ENCODE measurements at places on chromosomes 2 and 18. TPM values are rescaled to one million over a fixed set of nuclear protein-coding genes. Genes with fewer than 3 reads are reported as not detected.

- peak; percentile 24 for DNase-seq
These were observed 191.0 kb downstream of the GRB14 start for GRCh38 chr2:164430166-164430783.

- DNase-seq, result no peak
These were observed 5.0 kb downstream of the KCTD1 start for GRCh38 chr18:26543373-26543772.

DNA sequence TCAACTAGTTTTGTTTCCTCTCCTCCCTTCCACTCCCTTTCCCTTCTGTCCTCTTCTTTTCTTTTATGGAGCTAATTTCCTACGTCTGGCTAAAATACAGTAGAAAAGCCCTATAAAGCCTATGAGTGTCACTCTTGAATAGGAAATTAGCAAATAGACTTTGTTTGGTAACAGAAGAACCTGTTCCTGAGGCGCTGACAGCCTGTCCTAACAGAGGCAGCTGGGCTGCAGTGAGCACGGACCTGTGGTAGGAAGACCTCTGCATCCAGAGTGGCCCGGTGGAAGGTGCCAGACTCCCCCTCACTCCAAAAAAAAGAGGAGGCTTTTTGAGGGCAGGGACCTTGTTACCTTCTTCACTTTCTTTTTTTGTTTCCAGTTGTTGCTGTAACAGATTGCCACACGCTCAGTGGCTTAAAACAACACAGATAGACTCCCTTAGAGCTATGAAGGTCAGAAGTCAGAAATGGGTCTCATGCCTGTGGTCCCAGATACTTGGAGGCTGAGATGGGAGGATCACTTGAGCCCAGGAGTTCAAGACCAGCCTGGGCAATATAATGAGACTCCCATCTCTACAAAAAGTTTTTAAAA lies 81.2 kb upstream of the TXNDC2 start:
- no peak for DNase-seq

DNA sequence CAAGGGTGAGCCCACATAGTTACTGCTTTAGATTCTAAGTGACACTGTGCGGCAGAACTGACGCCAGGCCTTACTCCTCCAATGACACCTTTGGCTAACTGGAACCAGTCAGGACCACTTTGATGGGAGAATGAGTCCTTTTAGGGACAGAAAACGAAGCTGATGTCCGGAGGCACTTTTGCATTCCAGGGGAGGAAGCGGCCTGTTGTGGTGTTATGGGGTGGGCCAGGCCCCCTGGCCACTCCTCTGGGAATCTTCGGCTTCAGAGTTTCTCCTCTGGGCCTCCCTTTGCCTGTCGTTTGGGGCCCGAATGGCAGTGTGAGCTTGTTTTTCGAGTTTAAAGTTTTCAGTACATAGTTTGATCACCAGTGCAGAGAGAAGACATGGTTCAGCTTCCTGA lies 65.9 kb downstream of the MBP start:
- DNase-seq, result no peak

- no peak for DNase-seq
These were observed 91.7 kb downstream of the STK39 start for GRCh38 chr2:168155680-168156079.

DNA sequence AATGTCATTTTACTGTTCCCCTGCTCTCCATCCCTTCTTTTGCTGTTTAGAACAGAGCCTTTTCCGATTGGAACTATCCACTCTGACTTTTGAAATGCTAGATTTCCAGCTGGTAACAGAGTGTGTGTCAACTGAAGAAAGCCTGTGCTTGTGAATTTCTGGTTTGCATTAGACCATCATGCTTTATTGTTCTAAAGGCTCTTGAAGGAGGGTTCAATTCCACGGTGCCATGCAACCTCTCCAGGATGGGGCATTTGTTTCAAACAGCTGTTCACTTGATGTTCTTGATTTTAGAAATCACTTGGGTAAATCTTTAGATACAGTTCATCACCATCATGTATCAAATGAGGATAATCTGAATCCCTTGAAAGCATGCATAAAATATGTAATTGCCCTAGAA lies 156.7 kb downstream of the QPCT start:
- no peak for DNase-seq

DNA sequence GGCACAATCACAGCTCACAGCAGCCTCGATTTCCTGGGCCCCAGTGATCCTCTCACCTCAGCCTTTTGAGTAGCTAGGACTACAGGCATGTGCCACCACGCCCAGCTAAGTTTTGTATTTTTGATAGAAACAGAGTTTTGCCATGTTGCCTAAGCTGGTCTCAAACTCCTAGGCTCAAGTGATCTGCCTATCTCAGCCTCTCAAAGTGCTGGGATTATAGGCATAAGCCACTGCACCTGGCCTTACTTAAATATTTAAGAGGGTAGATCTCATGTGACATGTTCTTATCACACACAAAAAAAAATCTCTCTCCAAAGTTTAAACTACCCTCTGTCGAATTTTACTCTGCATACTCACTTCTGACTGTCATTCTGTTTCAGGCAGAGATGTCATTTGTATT lies 75.4 kb upstream of the CHRNA1 start:
- no peak for DNase-seq

Gene ERFE
- polyA plus RNA-seq, result 8.9 TPM

Gene ABCG8
- polyA plus RNA-seq, result 0.84 TPM

Gene KRTCAP3
- 5.1 TPM for polyA plus RNA-seq
